ENCODE measurements at places on chromosomes 11 and 22. TPM values are rescaled to one million over a fixed set of nuclear protein-coding genes. Genes with fewer than 3 reads are reported as not detected.

GRCh38 chr11:68564261-68564660 is 103.7 kb downstream of the PPP6R3 start:
- peak; percentile 0 for DNase-seq

DNA sequence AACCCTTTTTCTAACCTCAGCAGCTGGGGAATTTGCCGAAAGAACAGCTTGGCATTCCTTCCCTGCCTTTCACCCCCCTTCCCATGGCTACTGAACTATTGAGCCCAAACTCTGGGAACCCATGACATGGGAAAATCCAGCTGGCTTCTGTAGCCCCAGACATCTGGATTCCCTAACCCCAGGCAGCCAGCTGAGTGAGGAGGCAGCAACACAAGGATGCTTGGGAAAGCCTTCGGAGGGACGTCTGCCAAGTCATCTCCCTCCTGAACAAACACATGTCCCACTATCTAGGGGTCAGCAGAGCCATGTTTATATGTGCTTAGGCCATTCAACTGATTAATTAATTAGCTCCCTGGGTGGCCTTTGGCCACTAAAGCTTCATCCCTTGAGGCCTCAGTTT is 21.6 kb downstream of the LRRC55 start:
- peak; percentile 76 for DNase-seq

- DNase-seq, result no peak
Measured at GRCh38 chr22:35664955-35665587, 16.8 kb downstream of the APOL6 start.

DNA sequence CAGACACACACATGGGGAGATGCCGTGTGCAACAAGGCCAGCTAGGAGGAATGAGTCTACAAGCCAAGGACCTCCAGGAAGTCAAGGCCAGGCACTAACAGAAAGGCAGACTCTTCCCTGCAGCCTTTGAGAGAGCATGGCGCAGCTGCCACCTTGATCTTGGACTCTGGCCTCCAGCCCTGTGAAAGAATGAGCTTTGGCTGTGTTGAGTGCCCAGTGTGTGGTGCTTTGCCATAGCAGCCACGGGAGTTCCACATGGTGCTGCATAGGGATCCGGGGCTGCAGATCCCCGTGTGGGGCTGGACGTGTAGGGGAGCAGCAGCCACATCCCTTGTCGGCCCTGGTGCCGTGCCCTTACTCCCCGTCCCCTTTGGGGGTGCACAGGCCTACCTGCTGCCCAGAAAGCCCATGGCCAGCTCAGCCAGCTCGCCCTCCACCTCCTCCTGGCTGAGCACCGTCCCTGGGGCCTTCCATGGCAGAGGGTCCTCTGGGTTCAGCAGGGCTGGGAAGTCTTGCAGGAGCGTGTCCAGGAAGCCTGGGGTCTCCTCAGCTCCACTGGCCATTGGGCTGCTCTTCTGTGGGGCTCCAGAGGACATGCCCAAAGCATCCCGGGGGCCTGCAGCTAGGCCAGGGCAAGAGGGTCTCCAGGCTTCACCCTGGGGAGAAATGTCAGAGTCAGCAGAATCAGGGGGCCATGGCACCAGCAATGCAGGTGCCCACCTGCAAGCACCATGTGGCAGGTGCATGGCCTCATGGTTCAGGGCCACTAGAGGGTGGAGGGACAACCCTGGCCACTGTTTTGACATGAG is 7.0 kb downstream of the PPM1F start:
- DNase-seq, result no peak

DNA sequence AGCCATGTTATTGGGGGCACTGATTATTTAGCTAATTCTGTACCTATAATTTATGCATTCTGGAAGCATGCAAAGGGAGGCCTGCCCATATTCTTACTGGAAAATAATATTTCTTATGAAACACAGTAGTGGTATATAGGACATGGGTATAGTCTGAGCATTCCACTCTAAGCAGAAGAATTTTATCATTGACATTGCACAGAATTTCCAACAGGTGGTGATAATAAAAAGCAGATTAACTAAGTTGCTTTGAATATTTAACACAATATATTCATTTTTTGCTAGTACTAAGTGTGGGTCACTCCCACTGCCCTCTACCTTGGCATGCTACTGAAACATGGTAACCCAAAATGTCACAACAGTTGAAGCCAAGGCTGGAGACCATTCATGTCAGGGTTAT is 728.8 kb upstream of the FAT3 start:
- DNase-seq, result no peak

DNA sequence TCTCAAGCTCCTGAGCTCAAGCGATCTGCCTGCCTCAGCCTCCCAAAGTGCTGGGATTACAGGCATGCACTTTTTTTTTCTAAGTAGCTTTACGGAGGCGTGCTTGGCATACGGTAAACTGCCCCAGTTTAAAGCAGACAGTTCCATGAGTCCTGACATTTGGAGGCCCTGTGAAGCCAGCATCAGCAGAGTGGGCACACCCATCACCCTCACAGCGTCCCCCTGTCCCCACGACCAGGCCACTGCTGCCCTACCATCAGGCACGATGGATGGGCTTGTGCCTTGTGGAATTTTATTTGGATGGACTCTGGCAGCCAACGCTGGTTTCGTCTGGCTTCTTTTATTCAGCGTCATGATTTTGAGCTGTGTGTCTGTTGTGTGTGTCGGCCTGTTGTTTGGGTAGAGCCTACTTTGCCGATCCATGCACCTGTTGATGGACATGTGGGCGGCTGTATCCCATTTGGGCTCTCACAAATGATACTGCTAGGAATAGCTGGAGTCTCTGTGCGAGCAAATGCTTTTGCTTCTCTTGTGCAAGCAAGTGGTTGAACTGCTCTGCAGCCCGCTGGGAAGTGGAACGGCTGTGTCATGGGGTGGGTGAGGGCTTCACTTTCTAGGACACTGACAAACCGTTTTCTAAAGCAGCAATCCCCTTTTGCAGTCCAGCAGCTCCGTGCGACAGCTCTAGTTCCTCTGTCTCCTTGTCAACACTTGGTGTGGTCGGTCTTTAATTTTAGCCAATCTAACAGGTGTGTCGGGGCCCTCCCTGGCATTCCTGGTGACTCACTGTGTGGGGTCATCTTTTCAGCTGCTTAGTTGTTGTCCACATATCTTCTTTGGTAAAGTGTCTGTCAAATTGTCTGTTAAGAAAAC is 23.8 kb downstream of the KCNQ1 start:
- DNase-seq, result no peak

DNA sequence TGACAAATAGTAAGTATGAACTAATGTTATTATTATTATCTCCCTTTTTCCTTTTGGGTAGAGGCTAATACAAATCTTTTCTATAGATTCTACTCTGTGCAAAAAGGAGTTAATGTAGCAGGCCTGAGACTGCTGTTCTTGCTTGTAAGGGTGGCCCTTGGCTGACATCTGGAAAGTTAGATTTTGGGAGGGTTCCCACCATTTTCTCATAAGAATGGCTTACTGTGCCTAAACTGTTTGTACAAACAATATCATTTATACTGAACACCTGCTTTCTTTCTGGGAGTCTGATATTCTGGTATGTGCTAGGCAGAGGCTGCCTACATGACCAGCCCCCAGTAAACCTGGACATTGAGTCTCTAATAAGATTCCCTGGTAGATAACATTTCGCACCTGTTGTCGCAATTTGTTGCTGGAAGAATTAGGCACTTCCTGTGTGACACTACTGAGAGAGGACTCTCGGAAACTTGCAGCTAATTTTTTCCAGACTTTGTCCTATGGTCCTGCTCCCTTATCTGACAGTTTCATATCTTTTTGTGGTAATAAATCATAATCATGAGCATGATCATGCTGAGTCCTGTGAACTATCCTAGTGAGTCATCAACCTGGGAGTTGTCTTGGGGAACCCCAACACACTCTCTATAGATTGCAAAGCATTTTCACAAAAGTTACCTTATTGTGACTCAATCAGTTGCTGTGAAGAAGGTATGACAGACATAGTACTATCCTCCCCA is 257.7 kb upstream of the CCDC90B start:
- no peak for DNase-seq

GRCh38 chr11:95222817-95223216 is 8.2 kb downstream of the SESN3 start:
- DNase-seq, result no peak

DNA sequence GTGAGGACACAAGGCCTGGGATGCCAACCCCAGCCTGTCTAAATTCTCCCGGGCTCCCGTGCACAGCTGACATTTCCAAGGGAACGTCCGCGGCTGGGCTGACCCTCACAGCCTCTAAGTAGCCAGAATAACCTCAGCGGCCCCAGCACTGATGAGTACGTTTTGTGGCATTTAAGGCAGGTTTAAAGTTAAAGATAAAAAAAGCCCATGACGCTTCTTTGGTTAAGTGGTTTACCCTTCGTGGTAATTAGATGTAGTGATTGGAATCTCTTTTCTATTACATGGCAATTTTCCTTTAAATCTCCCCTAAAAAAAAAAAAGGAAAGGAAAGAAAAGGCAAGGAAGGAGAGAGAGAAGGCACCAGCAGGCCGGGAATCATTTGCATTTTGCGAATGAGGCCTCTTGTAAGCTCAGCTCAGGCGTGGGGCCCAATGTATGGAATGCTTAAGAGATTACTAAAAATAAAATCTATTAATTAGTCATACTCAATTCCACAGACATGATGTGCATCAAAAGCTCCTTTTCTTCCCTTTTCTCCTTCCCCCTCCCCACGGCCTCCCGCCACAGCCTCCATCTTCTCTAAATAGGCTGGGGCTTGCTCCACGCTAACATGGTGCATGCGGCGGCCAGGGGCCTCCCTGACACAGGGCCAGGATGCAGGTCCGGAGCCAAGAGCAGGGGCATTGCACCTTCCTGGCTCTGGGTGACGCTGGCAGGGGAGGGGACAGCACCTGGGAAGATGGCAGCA is 44.1 kb downstream of the MACROD1 start:
- no peak for DNase-seq

GRCh38 chr22:39214383-39215069 is 30.3 kb downstream of the PDGFB start:
- no peak for DNase-seq

GRCh38 chr11:71327156-71328085 is 75.0 kb upstream of the SHANK2 start:
- no peak for DNase-seq

GRCh38 chr11:32550207-32550606 is 33.4 kb upstream of the EIF3M start:
- DNase-seq, result no peak

GRCh38 chr22:40726514-40726913 is 47.2 kb downstream of the MCHR1 start:
- DNase-seq, result no peak

DNA sequence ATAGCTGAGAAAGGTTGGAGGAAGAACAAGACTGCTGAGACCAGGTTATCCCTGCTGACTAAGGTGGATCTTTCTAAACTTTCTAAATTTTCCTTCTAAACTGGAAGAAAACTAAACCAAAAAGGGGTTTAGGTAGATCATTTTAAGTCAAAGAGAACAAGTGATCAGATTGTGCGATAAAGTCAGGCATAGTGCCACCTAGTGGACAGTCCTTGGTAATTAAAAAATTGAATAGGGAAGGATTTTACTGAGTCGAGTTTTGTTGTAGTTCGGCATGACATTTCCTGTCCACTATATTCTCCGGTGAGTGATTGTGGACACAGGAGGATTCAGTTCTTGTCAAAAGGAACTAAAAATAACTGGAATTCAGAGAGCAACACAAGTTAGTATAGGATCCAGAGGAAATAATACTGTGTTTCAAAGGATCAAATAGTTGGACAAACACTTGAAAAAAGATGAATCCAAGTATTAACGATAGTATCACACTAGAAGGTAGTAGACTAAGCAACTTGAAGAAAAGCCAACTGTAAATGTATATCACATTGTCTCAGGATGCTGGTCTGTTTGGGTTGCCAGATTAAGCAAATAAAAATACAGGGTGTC is 1236.4 kb downstream of the FAM181B start:
- DNase-seq, result peak; percentile 34

DNA sequence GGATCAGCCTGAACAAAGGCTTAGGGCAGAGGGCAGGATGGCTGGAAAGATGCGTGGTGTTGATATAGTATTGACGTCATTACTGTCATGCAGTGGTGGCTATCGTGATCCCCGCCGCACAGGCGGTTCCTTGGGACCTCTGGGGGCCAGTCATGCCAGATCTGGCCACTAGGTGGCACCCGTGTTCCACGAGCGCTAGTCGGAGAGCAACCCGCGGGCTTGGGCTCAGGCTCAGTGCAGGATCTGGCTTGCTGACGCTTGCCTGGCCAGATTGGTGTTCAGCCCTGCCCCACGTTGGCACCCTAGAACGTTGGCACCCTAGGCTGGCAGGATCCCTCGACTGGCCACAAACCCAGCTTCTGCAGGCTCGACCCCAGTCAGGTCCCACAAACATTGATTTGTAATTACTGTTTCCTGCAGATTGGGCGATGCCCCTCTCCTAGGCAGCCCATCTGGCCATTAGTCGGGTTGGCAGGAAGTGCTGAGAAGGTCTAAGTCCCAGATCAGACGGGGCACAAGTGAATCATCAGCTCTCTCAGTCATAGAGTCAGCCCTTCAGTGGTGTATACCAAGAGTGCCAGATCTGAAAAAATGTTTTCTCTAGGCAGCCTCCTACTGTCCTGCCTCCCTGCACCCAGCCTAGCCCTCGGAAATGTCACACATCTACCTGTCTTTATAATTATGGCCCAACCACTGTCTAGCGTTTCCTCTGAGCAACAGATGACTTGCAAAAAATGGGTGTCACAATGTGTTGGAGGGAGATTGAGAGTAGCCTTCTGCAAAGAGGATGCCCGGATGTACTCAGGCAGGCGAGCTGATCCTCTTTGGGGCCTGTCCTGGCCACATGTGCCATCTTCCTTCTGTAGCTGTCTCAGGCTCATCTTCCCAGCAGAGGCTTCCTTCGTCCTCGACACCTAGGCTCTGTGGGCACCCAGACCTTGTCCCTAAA is 315.3 kb downstream of the TMEM135 start:
- peak; percentile 60 for DNase-seq

- no peak for DNase-seq
Measured at GRCh38 chr11:10452211-10452767, 2.8 kb upstream of the AMPD3 start.

DNA sequence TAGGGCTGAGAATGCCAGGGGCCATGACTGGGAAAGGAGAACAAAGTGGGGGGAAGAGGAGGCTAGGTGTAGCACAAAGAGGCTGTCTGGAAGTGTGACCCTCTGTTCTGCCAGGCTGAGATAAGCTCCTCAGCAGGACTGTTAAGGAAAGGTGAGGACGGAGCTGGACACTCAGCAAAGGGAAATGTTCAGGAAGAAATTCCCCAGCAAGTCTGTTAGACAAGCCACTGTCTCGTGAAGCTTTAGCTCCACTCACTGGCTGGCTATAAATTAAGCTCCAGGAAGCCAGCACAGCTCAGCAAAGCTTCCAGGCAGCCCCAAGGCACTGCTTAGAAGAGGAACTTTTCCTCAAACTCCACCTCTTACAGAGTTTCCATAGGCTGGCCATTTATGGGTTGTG is 181.2 kb upstream of the API5 start:
- DNase-seq, result peak; percentile 55

- no peak for DNase-seq
Measured at GRCh38 chr11:8801121-8801520, 109.9 kb upstream of the AKIP1 start.

The CYTH4 gene
- 4.5 TPM for polyA plus RNA-seq

The EIF4ENIF1 gene
- 45.0 TPM for polyA plus RNA-seq

The MS4A1 gene
- polyA plus RNA-seq, result 0.68 TPM

The P2RY2 gene
- polyA plus RNA-seq, result 0.93 TPM

The PLAAT2 gene
- polyA plus RNA-seq, result 0.34 TPM

The ABCG4 gene
- polyA plus RNA-seq, result 0.70 TPM

The TPST2 gene
- polyA plus RNA-seq, result 24.9 TPM

The PIH1D2 gene
- 13.2 TPM for polyA plus RNA-seq

The CASP1 gene
- polyA plus RNA-seq, result 3.4 TPM

The MMP27 gene
- not detected for polyA plus RNA-seq
